ENCODE measurements at places on chromosomes 6 and 20. TPM values are rescaled to one million over a fixed set of nuclear protein-coding genes. Genes with fewer than 3 reads are reported as not detected.
A peak's percentile ranks its signal among the peaks of the same experiment; 100 is the strongest.

GRCh38 chr6:38179300-38179699 is 359.8 kb downstream of the ZFAND3 start:
- DNase-seq: no peak

- peak; percentile 83 for DNase-seq
Measured at GRCh38 chr20:49936153-49937026, at the start of gene RNF114. RNF114 (plus strand) TSS chr20:49936397; CDS start chr20:49936413, 16 bp downstream.

DNA sequence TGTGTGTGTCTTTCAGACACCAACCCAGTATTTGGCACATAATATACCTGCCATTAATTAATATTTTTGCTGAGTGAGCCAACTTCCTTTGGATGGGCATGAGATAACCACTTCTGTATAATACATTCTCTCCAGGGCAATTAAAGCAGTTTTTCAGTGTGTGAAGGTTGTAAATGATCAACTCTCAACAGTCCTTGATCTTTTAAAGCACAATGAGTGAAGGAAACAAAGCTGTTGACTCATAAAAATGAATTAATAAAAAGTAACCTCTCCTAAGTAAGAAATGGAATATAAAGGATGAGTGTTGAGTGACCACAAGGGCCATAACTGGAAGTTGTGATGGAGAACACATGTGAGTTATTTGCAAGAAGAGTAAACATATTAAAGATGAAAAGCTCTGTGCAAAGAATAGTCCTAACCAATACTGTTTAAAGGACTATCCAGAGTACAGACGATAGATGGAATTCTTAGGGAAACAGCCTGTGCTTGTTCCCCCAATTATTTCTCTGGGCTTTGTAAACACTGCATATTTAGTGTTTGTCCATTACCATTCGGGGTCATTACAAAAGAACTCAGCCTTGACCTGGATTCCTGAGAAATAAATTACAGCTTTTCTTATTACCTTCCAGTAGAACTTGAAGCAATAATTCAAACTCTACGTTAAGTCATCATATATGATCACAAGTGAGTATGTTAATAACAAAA is 446.2 kb downstream of the PLCB1 start:
- no peak for DNase-seq

- no peak for DNase-seq
Measured at GRCh38 chr6:125312950-125313349, 11.2 kb upstream of the HDDC2 start.

The KCNQ2 gene
- not detected for total RNA-seq

The DEFB128 gene
- not detected for total RNA-seq

The PRPH2 gene
- total RNA-seq: 1.4 TPM

The POLR3F gene
- 10.1 TPM for total RNA-seq
